ENCODE measurements at places on chromosomes 4 and X. TPM values are rescaled to one million over a fixed set of nuclear protein-coding genes. Genes with fewer than 3 reads are reported as not detected.

DNA sequence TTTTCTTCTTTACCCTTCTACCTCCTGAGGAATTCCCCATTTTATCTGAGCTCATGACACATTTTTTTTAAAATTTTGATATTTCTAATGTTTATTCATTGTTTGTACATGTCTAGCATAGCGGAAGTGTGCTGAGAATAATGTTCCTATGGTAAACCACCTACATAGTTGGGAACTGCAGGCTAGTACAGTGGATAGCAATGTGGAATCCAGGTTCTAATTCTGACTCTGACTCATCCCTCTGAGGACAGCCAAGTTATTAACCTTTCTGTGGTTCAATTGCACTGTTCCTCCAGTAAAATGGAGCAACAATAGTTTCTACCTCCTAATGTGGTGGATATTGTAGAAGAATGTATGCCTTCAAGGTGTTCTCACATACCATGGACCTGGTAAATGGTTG, 20.6 kb upstream of the APELA start:
- no peak for DNase-seq

Gene EGF
- 0.83 TPM for total RNA-seq

DNA sequence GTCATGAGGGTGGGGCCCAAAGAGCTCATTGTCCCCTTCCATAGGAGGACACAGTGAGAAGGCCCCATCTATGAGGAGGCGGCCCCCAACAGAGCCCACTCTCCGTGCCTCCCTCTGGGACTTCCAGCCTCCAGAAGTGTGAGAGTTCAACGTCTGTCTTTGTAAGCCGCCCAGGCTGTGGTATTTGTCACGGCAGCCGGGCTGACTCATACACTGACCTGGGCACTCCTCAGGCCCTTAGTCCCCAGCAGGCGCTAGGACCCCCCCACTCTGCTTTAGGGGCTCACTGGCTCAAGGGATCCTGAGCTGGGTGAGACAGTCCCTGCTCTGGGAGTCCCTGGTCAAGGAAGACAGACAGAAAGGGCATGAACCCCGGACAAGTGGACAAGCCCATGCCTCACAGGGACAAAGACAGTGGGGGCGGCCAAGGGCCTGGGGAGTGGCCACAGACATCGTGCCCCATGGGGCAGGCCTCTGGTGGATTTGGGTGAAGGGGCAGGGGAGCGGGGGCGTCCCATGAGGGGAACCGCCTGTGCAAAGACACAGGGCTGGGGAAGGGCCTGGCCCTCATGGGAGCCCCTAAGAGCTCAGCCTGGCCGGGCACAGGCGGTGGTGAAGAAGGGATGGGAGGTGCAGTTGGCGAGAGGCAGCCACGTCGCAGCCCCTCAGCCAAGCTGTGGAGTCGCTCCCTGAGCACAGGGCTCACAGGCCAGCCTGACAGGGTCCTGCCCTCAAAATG, 21.5 kb downstream of the ABLIM2 start:
- no peak for DNase-seq

Gene LIMCH1
- 2.8 TPM for total RNA-seq

DNA sequence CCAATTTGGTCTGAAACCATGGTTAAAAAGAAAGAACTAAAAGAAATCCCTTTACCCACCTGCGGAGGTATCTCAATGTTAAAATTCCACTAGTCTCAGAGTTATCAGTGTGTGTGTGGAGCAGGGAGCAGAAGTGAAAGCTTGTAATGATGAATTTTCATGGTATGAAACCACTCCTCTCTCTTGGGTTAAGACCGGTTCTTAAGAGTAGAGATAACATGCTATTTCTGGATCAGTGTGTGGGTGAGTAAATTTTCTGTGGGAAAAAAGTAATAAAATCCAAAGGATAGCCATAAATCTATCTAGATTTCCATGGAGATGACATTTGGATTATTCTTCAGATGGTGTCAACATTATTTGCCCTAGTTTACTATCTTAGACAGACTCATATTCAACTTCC, 3.2 kb downstream of the FGF13 start:
- DNase-seq, result no peak

Gene KLF8
- total RNA-seq, result 1.0 TPM

DNA sequence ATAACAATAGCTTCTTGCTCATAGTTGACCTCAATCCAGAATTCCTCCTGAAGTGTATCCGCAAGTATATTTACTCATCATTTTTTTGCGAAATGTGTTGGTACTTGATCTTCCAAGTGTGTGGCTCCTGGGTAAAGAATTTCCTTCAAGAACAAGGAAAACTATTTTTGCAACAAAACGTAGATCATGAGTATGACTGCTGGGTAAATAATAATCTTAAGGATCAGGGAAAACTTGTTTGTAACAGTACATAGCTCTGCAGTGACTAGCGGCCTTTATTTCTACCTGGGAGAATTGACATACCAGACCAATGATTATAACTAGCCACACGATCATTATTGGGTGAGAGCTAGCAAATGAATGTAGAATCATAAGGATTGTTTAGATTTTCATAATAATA, 1311.7 kb downstream of the ARAP2 start:
- no peak for DNase-seq

Data from fibroblast of lung (primary cell).